ENCODE measurements at places on chromosomes 12 and 14.

DNA sequence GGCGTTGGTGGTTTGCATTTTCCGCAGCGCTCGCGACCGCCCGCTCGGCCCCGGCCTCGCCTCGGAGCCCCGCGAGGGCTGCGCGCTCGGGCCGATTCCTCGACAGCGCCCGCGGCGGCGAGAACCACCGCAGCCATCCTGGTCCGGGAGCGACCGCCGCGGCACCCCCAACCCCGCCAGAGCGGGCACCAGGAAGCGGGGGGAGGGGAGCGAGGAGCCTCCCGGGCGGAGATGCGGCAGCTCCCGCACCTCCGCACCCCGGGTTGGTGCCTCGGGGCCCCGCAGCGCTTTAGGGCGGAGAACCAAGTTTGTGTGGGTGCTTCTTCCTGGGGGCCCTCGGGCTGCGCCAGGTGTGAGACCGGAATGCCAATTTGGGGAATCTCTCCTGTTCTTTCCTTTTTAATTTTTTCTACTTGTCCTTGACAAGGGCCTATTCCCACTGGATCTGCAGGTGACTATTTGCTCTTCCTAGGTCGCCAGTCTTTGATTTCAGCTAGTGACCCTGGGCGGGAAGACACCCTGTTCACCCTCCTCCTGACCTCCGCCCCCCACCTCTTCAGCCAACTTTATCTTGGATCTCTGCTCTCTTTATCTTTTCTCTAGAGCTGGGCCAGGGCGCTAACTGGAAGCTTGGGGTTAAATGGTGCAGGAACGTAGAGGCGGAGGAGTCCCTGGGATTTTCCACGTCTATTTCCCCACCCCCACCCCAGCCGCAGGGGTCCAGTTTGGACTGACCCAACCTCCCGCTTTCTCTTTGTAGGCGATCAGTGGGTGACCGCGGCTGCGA lies at the start of gene SOCS2:
TSS of gene SOCS2 (plus strand) at position 751 of the 787 bp plus-strand sequence. CDS start 223 bp downstream, outside the sequence.
- no peak for DNase-seq

DNA sequence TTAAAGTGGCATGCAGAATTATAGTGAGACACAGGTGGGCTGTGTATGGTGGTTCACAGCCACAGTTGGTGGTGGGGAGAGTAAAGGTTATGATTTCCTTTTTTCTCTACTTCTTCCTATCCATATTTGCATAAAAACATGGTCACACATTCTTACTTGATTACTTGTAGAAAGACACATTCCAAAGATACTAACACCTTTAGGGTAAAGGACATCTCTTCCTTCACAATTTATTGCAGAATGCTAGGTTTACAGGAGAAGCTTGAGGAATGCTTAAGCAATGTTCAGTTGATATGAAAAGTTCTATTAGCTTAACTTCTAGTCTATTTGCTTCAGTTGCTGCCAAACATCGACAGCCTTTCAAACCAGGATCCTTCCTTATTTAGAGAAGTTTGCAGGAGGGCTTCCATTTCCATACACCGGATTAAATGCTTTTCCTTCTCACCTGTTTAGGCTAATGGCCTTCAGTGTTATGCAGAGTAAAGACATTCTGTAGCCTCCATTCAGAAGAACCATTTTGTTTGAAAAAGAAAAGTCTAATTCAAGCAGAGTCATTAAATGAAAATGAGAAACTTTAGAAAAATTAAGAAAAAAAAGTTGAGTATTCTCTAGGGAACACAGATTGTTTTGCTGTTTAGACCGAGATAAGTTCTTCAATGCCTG lies 2.6 kb upstream of the PHC1 start:
- DNase-seq: no peak

DNA sequence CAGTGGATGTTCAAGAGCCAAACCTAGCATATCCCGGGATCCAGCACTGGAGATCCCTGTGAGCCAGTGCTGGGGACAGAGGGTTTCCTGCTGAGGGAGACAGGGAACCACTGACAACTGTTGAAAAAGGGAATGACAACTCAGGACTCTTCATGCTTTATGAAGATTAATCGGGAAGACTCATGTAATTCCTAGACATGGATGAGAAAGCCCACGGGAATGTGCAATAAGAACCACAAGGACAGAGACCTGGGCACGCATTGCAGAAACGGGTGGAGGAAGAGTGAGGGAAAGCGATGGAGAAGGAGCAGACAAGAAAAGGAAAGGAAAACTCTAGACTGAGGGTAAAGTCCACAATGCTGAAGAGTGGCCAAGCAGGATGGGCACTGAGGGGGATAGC lies 296.0 kb downstream of the PCNX1 start:
- no peak for DNase-seq

GRCh38 chr14:99664937-99665273 lies 19.2 kb upstream of the CYP46A1 start:
- no peak for DNase-seq

DNA sequence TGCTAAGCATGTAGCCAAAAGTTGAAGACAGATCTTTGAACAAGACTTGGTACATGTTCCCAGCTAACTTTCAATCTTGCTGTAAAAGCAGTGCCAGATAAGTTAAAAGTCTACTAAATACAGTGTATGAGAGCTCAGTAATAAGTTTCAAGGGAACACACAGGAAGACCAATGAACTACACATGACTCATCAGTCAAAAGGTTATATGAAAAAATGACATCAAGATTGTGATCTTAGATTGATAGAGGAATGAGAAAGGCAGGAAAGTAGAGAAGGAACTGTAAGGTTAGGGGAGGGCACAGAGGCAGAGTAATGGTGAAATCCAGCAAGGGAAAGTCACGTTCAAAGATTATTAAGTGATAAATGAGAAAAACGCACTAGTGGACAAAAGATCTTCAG lies 249.9 kb upstream of the FLRT2 start:
- no peak for DNase-seq

GRCh38 chr12:112635036-112635435 lies 156.5 kb upstream of the RPH3A start:
- no peak for DNase-seq

DNA sequence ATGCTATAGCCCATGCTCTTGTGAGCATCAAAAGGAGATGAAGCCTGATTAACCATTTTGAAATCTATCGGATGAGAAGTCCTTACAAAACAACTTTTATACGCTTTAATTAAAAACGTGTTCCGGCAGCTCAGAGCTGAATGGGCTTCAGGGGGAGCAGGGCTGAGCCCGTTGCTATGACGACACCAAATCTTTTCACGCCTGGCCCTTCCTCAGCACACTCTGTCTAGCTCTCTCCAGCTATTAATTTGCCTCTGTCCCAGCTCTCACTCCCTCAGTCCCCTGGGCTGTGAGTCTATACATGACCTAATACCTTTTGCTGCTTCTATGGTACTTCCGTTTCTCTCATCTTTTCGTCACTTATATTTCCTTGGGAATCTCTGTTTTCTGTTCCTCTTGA lies 15.8 kb downstream of the FOXA1 start:
- no peak for DNase-seq

DNA sequence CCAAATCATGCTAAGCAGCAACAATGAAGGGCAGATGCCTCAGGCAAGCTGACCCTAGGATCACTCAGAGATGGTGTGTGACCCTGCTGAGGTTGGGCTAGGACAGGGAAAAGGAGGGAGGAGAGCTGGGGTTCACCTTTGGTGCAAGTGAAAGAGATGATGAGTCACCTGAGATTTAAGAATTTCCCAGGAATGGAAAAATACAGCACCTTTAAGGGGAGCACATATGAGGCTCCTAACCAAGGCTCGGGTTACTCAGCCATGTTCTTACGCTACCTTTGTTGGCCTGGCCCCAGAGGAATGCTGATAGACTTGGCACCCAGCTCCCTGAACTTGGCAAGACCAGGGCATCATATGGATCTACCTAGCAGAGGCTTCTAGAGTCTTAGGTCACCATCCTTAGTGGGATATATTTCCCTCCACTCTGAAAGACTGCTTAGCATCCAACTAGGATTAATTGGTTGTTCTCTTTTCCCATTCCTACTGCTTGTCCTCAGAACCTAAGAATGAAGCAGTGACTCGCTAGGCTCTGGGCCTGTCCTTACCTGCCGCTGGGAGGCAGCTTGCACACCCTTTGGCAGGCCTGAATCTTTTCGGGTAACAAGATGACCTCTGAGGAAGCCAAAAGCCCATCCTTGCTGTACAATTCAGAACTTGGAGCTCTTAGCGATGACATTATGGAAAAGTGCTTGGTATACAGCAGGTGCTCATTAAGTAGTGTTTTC lies 4.0 kb upstream of the NAA25 start:
- no peak for DNase-seq

DNA sequence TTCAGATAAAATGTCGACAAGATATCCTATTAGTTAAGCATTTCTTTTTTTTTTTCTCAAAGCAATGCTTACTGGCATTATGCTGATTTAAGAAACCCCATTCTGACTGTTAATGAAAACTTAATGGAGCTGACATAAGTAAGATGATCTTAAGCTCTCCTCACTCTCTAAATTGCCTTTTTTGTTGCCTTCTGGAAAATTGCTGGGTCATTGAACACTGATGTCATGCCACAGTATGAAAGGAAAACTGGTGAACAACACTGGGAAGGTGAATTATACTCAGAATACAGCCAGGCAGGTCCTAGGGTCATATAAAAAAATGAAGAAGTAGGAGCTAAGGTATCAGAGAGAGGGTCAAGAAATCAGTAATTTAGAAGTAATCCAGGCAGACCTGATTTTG lies 179.9 kb downstream of the BTG1 start:
- DNase-seq: no peak

- DNase-seq: no peak
Measured at GRCh38 chr12:65946821-65947220, 122.5 kb downstream of the HMGA2 start.

Data from BJ (cell line).